NCI-H2081 treated with DMSO at 0.1 percent for 48 hours (cell line): ENCODE measurements at places on chromosomes 11 and 22.

- DNase-seq = no peak
Observed at GRCh38 chr11:35702126-35702525, 39.6 kb downstream of the TRIM44 start.

- no peak for DNase-seq
Observed at GRCh38 chr11:28343304-28344233, 235.4 kb downstream of the METTL15 start.

- no peak for DNase-seq
Observed at GRCh38 chr11:134976551-134976950, 564.5 kb upstream of the B3GAT1 start.

- DNase-seq = no peak
Observed at GRCh38 chr22:17264321-17265052, 45.3 kb upstream of the ADA2 start.

DNA sequence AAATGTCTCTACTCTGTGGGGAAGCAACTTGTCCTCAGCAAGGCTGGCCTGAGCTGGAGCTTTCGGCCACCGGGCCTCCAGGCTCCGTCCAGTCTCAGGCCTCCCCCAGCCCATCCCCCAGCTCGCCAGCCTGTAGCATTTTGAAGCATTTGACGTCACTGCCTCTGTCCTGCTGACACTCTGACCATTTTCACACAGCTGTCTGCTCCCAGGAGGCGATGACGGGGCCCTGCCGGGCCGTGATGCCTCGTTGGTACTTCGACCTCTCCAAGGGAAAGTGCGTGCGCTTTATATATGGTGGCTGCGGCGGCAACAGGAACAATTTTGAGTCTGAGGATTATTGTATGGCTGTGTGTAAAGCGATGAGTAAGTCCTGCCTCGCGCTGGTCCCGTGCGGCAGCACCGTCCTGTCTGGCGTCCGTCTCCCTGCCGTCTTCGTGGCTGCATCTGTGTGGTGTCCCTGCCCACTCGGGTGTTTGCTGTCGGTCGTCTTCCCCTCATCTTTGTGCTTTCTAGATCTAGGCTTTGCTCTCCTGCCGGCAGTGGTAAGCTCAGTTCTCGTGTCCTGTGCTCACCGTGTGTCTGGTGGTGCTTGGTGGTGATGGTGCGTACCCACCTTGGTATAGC, 36.1 kb upstream of the ST14 start:
- no peak for DNase-seq

- DNase-seq = no peak
Observed at GRCh38 chr22:32880061-32880460, 78.6 kb downstream of the TIMP3 start.

DNA sequence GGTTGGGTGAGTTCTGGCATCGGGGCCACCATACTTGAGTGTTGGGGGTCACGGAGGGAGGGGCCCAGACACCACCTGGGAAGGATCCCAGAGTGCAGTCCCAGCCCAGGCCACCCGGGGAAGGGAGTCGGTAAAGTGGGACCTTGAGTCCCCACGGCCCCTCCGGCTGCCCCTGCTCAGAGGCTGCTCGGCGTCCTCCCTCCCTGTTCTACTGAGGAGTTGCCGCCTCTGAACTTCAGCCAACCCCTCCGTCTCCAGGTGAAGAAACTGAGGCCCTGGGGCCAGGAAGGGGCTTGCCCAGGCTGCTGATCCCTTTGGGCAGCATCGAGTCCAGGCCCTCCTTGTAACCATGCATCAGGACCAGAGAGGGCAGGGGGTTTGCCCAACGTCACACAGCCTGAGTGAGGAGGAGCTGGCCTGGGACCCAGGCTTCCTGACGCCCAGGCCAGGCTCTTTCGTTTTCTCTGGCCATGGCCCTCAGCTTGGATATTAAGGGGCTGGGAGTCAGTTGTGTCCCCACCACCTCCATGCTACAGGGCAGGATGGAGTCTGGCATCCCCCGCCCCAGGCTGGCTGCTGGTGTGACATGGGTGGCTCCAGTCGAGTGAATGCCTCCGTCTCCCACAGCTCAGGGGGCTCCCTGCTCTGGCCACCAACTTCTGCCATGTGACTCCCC, 1.3 kb downstream of the PARVG start:
- no peak for DNase-seq

DNA sequence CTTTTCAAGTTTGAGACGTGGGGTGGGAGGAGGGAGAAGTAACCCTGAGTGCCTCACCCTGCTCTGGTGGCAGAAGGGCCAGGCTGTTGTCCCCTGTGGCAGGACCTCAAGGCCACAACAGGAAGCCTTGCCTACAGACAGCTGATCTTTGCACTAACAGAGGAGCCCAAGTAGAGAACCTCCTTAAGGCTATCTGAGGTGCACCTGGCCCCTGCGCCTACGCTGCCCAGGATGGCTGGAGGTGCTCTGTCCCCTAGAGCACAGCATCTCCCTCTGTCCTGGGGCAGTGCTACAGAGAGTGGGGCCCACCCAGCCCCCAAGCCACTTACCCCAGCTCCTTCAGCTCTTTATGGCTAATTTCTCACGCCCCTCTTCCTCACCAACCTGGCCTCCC, 27.0 kb downstream of the MYO7A start:
- no peak for DNase-seq

- DNase-seq = no peak
Observed at GRCh38 chr22:46796566-46797195, 34.2 kb downstream of the TBC1D22A start.

GRCh38 chr11:125247431-125247830, 82.9 kb downstream of the PKNOX2 start:
- no peak for DNase-seq

GRCh38 chr11:74035264-74035663, 26.4 kb upstream of the UCP3 start:
- DNase-seq = no peak

GRCh38 chr22:48403521-48404403, 1423.9 kb downstream of the BRD1 start:
- no peak for DNase-seq

DNA sequence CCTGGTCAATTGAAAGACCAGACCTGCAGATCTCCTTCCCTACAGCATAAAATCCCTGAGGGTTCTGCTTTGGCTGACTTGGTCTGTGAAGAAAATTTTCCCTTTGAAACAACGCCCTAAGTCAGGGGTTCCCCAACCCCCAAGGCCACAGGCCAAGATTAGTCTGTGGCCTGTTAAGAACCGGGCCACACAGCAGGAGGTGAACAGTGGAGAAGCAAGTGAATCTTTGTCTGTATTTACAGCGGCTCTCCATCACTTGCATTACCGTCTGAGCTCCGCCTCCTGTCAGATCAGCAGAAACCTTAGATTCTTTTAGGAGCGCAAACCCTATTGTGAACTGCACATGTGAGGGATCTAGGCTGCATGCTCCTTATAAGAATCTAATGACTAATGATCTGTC, 38.2 kb downstream of the CCDC83 start:
- DNase-seq = no peak

DNA sequence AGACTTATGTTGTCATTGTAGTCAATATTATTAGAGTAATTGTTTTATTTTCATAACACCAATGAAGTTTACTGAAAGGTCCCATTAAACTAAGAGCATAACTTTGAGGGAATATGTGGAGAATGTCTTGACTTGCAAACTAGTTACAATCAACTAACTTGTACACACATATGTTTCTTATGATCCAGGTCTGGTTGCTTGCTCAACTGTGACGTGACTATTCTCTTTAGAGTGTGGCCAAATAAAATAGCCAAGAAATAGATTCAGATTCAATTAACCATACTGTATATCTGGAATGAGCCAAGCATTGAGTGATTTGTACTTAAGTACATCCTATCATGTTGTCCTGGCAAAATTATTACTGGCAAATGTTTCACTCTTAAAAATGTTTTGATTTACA, 101.7 kb downstream of the METTL15 start:
- DNase-seq = no peak

- peak; percentile 16 for DNase-seq
Observed at GRCh38 chr11:65277631-65278277, 16.0 kb downstream of the POLA2 start.

GRCh38 chr11:109526061-109526460, 104.1 kb downstream of the C11orf87 start:
- no peak for DNase-seq

DNA sequence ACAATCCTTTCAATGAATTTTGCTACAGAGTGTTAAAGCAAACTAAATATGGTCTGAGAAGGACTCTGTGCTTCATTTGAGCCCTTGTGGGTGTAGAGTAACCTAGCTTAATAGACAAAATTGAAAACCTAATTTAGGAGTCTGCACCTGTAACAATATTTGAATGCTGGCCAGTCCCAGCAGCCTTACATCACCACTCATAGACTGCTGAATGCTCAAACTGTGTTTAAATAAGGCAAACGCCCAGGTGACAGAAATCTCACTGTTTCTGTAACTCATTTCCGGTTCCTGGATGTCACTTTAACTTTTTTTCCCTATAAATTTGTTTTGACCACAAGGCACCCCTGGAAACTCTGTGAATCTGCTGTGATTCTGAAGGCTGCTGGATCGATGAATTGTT, 45.5 kb upstream of the GLYATL1B start:
- no peak for DNase-seq

DNA sequence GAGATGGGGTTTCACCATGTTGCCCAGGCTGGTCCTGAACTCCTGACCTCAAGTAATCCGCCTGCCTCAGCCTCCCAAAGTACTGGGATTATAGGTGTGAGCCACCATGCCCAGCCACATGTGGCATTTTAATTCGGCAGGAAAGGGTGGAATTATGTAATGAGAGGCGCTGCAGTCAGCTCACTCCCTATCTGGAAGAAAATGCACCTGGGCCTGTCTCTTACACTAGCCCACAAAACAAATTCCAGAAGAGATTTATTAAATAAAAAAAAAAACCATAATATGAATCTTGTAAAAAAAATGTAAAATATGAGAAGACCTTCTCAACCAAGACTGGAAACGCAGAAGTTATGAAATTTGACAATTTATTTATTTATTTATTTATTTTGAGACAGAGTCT, 8.2 kb upstream of the KAT5 start:
- no peak for DNase-seq

DNA sequence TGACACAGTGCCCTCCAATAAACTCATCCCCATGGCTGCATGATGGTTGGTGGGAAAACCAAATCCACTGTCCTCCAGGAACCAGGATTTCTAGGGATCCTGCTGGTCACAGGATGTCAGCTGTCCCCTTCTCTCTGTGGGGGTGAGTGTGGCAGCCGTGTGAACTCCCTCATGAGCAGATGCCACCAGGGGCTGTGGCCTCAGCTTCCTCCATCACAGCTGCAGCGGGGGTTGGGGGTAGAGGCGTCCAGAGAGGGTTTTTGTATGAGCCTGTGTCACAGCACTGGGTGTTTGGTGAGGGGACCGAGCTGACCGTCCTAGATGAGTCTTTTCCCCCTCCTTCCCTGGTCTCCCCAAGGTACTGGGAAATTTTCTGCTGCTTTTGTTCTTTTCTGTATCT, 26.4 kb downstream of the IGLL5 start:
- no peak for DNase-seq

DNA sequence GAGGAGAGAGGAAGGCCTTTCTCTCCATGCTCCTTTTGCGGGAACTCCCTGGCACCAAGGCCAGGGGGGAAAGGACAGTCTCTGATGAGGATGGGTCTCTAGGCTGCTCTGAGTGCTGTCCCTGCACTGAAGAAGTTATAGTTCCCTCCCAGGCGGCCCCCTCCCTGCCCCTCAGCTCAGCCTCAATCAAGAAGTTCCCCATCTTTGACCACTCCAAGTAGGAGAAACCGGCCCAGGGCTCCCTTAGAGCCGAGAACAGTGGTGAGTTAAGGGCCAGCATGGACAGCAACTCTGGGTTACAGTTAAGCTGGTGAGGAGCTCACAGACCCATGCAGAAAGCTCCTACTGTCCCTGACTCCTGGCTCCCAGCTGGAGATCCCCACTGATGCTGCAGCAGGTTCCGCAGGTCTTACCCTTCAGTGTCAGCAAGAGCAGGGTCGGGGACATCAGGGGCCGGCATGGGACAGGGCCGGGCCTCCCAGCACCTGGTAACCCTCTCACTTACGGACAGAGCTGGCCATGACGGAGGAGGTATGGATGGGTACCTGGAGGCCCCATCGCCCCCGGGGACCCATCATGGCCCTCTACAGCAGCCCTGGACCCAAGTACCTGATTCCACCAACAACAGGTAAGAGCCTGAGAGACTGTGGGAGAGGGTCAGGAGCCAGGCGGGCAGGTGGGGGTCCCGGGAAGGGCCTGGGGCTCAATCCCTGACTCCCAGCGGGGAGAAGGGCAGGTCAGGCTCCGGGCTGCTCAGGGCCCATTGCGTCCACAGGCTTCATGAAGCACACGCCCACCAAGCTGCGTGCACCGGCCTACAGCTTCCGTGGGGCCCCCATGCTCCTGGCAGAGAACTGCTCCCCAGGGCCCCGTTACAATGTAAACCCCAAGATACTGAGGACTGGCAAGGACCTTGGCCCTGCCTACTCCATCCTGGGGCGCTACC, 4.2 kb downstream of the SCGB1C1 start:
- no peak for DNase-seq

DNA sequence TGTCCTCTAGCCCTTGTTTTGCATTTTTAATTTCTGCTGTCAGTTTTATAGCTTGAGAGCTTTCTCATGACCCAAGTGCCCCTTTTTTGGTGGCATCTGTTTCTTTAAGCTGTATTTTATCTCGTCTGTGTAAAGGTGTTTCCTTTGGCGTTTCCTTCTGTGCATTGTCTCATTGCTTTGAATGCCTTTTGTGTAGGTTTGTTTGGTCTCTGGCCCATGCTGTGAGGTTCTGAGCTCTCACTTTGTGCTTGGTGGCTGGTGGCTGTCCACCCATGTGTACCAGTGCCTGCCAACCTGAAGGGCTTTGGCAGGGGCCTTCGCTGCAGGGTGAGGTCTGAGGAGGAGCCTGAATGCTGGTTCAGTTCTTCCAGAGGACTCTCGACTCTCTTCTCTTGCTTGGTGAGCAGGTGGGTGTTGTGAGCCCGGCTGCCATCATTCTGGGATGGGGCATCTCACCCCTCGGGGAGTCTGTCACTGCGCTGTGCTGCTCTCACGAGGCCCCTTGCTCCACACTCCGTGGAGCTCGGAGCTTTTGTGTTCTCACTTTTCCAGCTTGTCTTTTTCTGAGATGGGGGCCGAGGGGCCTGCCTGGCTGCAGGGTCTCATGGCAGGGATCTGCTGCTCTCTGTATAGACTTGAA, 14.9 kb downstream of the AP2A2 start:
- DNase-seq = no peak

DNA sequence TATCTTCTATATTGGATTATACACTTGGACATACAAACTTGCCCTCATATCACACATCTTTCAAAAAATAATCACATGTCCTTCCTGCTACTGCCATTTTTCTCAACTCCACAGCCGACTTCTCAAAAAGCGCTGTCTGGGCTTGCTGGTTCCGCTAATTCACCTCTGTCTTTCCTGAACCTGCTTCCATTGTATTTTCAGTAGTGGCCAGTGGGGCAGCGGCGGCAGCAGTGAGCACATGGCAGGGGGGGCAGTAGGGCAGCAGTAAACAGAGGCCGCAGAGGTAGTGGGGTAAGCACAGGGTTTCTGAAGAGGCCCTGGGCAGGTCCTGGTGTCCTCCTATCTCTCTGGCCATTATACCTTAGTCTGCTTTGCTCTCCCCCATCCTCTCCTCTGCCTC, 126.3 kb downstream of the RRAS2 start:
- no peak for DNase-seq

DNA sequence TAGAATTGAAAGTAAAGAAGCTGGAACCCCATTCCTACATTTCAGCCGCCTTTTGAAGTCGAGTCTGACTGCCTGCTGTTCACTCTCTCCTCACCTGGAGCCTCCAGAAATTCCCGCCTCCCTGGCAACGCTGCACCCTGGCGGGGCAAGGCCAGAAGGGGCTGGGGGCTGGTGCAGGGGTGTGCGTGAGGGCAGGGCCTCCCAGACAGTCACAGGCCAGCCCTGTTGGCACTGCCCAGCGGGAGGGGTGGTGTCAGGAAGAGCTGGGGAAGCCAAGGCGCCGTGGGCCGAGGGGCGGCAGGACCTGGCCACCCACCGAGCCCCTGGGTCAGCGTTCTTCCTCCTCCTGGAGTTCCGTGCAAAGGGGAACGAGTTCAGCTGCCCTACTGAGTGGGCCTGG, 123.2 kb downstream of the KCNQ1OT1 start:
- no peak for DNase-seq
